ENCODE measurements at places on chromosomes 6 and 20.

GRCh38 chr6:51265426-51265825 is 446.8 kb downstream of the TFAP2B start:
- no peak for DNase-seq

GRCh38 chr20:58019850-58020625 is 208.4 kb downstream of the ANKRD60 start:
- DNase-seq = no peak

- no peak for DNase-seq
Measured at GRCh38 chr6:71012866-71013469, 56.1 kb upstream of the B3GAT2 start.

DNA sequence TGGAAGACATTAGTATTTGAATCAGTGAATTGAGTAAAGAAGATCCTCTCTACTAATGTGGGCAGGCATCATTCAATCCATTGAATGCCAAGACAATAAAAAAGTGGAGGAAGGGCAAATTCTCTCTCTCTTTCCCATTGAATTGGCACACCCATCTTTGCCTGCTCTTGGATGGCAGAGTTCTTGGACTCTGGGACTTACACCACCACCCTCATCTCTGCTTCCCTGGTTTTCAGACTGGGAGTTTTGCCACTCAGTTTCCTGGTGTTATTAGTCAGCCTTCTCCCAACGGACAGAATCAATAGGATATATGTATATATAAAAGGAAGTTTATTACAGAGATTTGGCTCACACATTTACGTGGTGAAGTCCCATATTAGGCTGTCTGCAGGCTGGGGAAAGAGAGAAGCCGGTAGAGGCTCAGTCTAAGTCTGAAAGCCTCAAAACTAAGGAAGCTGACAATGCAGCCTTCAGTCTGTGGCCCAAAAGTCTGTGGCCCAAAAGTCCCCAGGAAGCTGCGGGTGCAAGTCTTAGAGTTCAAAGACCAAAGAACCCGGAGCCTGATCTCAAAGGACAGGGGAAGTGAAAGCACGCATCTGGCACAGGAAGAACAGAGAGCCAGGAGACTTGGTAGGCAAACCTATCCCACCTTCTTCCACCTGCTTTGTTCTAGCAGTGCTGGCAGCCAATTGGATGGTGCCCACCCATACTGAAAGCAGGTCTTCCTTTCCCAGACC is 64.4 kb downstream of the SMPDL3A start:
- DNase-seq = no peak

DNA sequence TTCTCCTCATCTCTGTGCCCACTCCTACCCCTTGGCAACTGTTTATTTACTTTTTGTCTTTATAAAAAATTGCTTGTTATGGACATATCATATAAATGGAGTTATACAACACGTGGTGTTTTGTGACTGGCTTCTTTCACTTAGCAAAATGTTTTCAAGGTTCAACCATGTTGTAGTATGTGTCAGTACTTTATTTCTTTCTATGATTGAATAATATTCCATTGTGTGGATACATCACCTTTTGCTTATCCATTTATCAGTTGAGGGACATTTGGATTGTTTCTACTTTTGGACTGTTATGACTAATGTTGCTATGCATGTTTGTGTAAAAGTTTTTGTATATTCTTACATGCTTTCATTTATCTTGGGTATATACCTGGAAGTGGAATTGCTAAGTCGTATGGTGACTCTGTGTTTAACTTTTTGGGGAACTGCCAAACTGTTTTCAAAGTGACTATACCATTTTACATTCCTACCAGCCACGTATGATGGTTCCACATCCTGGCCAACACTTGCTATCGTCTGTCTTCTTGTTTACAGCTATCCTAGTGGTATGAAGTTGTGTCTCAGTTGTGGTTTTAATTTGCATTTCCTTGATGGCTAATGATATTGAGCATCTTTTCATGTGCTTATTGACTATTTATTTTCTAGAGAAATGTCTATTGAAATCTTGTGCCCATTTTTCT is 84.4 kb downstream of the SLX4IP start:
- no peak for DNase-seq

DNA sequence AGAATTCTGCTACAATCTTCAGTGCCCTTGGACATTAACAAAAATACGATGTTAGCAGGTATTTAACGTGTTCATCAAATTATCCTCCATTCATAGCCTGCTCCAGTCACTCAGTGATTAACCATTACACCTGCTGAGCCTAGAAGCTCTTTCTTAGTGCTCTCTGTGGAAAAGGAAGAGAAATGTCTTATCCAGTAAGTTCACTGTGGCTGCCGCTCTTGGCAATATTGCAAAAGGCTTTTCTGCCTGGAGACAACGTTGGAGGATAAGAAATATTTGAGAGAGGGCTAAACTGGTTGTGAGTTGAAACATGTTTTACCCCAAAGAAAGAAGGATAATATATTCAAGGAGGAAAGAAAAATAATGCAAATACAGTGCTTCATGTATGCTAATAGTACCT is 217.4 kb upstream of the HSF2 start:
- no peak for DNase-seq

DNA sequence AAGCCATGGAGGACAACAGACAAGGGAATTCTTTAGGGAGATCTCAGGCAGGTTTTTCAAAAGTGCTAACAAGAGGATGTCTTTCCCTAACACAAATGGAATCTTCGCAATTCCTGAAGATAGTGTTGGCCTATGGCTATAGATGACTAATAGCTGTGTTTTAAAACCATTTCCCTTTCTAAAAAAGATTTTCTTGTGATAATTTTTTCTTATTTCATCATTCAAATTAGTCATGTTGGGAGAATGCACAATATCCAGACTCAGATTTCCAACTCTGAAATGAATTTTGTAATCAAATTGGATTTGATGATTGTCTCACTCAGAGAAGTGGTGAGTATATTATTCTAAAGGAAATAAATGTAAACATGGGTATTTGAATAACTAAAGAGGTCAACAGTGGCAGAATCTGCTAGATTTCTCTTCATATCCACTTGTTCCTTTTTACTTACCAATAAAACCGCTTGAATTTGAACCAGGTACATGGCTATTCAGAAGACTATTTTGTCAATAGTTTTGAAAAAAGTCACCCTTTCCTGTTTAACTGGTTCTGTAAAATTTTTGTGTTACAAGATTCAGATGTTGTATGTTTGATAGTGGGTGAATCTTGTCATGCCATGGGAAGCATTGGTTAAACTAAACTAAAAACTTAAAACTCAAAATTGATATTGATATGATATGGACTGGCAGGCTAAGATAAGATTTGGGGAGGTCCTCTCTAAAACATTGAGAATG is 1223.7 kb upstream of the EYS start:
- no peak for DNase-seq

GRCh38 chr6:163813979-163814493 is 399.5 kb downstream of the QKI start:
- DNase-seq = no peak

GRCh38 chr6:113184736-113185135 is 672.4 kb upstream of the MARCKS start:
- no peak for DNase-seq

DNA sequence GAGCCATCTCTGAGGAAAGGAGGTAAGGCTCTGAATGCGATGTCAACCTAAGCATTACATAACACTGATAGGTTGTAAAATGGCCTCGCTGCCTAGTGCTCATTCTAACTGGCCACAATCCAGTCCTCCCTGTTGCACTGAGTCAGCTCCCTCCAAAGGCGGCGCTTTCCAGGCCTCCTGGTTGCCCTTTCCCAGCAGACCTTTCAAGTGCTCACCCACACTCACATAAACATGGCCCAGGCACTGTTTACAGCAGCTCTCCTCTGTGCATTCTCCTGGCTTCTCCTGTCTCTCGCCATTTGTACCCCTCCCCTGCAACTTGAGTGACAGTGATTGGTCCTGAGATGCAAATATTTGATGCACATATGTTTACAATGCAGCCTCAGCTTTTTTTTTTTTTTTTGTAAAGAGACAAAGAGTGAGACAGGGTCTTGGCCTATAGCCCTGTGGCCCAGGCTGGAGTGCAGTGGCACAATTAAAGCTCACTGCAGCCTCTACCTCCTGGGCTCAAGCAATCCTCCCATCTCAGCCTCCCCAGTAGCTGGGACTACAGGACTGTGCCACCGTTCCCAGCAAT is 36.8 kb upstream of the PRND start:
- DNase-seq = no peak

DNA sequence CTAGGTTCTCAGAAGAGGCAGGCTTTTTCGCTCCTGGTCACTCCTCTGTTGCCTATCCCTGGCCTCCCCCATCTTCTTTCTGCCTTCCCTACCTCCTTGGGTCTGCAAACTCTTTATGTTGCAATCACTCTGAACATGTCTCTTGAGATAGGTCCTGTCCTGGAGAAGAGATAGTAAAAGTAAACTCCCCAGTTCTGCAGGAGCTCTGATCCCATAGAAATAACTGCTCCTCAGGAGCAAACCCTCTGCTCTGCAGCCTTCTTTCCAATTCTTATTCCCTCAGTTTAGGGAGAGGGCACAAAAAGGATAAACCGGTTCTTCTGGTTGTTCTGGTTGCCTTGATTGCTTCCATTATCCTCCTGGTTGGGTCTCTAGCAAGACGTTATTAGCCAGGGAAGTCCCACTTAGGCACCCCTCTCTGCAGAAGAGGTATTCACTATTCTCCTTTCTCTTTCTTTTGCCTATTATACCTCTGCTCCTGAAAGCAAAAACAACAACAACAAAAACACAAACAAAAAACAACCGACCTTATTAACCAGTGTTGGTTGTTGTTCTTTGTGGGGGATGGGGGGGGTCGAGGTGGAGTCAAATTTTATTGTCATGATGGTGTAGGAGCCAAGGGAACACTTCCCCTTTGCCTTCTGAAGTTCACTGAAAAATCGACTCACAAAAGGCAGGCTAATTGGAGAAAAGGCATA is 973 bp downstream of the TRIM38 start:
- DNase-seq = no peak

DNA sequence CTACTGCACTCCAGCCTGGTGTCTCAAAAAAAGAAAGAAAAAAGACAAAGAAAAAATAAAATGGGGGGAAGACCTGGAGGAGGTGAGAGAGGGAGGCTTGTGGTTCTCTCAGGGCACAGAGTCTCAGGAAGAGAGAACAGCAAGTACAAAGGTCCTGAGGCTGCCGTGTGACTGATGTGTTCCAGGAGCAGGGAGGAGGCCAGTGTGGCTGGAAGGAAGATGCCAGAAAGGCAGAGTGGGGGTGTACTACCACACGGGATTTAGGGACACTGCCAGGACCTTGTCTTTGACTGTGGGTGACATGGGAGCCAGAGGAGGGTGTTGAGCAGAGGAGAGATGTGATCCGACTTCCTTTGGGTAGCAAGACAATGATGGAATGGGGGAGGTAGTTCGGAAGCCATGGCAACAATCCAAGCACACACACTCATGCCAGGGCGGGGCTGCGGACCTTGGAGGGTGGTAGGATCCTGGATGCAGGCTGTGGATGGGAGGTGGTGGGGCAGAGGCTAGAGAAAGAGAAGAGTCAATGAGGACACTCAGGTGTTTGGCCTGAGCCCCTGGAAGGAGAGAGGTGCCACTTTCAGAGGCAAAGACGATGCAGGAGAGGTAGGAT is 136.4 kb upstream of the PTPN1 start:
- no peak for DNase-seq

DNA sequence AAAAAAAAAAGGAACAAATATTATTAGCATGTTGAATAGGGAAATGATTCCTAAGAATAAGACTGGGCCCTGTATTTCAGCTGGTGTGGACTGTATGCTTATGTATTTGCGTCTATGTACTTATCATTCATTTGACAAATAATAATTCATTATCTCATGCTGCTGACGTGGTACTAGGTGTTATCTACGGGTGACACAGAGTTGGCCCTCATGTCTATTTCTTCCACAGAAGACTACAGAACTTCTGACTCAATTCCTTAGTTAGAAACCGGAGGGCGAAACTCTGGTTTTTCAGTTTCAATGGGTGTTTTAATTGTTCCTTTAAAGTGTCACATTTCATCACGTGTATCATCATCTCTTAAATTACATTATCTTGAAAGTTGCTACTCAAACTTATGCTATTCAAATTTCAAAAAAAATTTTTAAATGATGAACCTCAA is 305.9 kb downstream of the CLIC5 start:
- no peak for DNase-seq

GRCh38 chr20:25726357-25726756 is 29.7 kb upstream of the ZNF337 start:
- DNase-seq = no peak

GRCh38 chr6:14644381-14644780 is 526.8 kb downstream of the CD83 start:
- no peak for DNase-seq

- DNase-seq = no peak
Measured at GRCh38 chr6:37565267-37566110, 65.8 kb upstream of the CCDC167 start.

DNA sequence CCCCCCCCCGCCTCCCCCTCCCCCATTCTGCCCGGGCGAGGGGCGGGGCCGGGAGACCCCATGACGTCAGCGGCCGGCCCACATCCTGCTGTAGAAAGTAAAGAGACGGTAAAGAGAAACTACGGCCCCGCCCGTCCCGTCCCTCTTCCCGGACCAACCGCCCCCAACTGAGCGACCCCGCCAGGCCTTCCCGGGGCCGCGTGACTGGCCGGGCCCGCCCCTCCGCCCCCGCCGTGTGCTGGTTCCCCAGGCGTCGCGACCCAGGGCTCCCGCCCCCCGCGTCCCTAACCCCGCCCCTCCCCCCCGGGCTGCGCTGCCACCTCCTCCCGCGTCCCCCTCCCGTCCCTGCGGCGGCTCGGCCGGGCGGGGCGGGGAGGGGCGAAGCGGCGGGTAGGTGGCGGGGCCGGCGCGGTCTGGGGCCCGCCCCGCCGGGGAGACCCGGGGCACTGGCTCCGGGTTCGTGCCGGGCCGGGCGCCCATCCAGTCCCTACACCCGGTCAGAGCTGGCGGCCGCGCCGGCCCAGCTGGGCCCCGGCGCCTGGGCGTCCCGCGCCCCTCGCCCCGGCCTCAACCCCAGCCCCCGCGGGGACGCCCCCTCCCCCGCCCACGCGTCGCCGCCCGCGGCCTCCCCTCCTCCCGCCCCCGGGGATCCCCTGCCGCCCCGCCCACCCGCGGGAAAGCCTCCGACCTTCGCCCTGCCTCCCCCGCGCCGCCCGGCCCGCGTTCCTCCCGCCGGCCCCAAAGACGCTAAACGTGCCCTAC is 655 bp upstream of the HIVEP1 start:
- DNase-seq = peak; percentile 93

GRCh38 chr6:33254591-33254990 is 17.1 kb downstream of the VPS52 start:
- no peak for DNase-seq

DNA sequence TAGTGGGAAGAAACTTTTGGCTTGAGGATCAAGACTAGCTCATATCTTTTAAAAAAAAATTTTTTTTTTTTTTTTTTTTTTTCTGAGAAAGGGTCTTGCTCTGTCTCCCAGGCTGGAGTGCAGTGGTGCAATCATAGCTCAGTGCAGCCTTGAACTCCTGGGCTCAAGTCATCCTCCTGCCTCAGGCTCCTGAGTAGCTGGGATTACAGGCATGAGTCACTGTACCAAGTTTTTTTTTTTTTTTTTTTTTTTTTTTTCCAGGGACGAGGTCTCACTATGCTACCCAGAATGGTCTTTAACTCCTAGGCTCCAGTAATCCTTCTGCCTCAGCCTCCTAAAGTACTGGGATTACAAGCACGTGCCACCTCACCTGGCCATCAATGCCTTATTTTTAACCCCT is 27.9 kb downstream of the GCLC start:
- no peak for DNase-seq

- DNase-seq = no peak
Measured at GRCh38 chr6:154758125-154758524, 24.9 kb downstream of the SCAF8 start.

GRCh38 chr20:50636601-50637540 is 54.5 kb downstream of the RIPOR3 start:
- DNase-seq = no peak
